ENCODE measurements at places on chromosomes 2 and 18.

- no peak for DNase-seq
Observed at GRCh38 chr2:48754874-48755273, 650 bp downstream of the LHCGR start.

DNA sequence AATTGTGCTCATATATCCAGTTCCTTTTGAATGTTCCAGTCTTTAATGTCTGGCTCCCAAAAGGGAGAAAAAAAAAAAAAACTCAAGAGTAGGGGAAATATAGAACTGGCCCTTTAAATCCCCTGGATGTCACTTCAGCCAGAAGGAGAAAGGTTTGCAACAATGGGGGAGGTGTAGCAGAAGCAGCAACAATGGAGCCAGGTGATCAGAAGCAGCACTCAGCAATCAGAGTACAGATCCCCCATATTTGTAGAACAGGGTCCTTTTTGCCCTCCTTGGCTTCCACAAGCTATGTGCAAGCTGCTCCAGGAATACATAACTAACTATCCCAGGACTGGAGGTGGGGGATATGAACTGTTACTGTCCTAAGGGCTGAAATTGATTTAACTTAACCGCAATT lies 25.8 kb upstream of the ZNF397 start:
- DNase-seq, result no peak

DNA sequence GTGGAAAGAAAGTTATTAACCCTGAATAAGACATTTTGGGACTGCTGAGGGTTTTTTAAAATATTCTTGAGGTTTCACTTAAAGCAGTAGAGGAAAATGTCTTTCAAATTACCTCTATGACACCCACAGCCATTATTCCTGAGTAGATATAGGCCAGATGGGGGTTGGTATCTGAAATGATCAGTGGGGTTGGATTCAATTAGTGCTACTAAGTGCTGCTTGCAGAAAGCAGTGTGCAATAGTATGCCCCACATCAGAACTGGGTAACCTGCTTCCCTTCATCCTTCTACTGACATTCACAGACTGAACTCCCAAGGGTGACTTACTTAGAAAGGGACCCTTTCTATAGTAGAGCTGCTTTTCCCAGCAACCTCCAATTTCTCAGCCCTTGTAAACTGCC lies 7.3 kb upstream of the ETAA1 start:
- no peak for DNase-seq

DNA sequence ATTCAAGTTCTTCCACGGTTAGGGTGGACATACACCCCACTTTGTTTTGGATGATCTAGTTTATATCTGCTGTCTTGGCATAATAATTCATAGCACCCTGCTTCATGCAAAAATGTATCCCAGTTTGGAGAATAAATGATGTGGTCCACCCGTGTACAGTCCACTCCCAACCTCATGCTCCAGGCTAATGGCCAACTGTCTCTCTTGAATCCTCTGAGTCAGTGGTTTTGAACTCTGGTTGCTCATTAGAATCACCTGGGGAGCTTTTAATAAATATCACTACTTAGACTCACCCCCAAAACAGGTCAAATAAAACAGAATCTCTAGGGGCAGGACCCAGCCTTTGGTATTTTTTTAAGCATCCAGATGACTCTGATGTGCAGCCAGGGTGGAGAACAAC lies 78.5 kb downstream of the SDC1 start:
- no peak for DNase-seq

GRCh38 chr18:72833471-72833870 lies 34.3 kb downstream of the NETO1 start:
- no peak for DNase-seq

GRCh38 chr18:9804517-9805104 lies 81.2 kb upstream of the TXNDC2 start:
- DNase-seq, result no peak

DNA sequence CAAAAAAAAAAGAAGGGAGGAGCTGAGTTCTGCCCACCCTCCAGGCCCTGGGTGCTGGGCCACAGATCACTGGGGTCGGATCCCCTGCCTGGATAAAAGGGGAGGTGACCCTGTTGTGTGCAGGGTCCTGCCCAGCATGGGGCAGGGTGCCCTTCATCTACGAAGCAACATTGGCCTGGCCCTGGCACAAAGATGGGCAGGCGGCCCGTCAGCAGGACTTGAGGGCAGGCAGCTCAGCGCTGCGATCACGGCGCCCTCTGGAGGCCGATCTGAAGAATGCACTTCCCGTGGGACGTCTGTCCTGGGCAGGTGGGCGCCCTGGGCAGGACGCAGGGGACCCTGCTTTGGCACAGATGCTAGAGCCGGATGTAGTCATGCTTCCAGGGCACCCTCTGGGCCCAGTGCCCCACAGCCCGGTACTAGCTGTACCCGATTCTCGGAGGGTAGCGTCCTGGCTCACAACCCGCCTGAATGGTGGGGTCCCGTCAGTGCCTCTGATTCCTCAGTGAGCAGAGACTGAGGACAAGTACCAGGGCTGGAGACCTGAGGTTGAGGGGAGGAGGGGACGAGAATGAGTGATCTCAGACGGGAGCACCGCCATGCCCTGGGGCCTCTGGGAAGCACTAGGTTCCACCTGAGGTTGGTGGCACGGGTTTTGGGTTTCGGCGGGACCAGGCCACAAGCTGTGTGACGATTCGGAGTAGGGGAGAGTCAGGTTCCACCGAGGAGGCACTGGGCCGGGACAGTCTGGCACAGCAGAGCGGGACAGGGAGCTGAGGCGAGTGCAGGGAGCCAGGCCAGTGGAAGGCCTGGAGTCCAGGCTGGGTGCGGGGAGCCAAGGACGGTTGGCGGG lies 18.0 kb downstream of the ARID5A start:
- peak; percentile 69 for DNase-seq

- no peak for DNase-seq
Observed at GRCh38 chr18:50654658-50655550, 95.0 kb downstream of the MAPK4 start.

DNA sequence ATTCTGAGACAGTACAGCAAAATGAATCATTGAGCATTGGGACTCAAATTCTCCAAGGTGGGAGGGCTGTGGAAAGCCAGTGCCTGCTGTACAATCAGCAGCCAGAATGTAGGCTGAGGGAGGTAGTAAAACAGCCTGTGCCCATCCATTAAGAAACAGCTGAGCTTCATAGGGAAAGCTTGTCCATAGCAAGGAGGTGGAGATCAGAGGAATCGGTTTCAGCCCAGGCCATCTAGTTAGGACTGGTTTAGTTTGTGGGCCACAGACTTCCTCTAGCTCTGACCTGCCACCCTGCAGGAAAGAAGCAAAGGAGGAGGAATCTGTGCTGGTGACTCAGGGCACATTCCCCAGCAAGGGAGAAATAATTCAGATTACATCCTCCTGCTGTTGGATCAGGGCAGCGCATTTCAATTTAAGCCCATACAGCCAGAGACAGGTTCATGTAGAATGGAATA lies 333.4 kb downstream of the SETBP1 start:
- DNase-seq, result no peak

Data from D721Med (cell line).